RPMI7951 (cell line): ENCODE measurements at places on chromosomes 16 and 17. TPM values are rescaled to one million over a fixed set of nuclear protein-coding genes. Genes with fewer than 3 reads are reported as not detected.

DNA sequence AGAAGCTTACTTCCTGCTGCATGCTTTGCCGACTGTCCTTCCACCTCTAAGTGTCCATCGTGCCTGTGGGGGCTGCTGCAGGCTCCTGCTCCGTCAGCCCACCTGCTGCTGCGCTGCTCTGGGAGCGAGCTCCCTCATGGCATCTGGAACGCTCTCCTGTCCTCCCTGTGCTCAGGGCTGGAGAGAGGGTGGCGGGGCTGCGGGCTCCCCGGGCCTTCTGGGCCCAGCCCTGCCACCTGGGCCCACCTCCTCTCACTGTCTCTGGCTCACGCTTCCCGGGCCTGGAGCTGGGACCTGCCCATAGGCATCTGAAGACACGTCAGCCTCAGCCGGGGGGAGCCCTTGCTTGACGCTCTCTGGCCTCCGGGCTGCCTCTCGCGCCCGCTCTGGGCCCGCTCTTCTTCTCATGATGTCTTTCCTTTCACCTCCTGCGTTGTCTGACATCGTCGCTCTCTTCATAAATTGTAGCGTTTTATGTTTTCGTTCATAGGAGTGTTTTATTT is 27.0 kb downstream of the NME3 start:
- DNase-seq, result no peak

- DNase-seq, result no peak
Measured at GRCh38 chr16:7820816-7821215, 488.2 kb downstream of the RBFOX1 start.

DNA sequence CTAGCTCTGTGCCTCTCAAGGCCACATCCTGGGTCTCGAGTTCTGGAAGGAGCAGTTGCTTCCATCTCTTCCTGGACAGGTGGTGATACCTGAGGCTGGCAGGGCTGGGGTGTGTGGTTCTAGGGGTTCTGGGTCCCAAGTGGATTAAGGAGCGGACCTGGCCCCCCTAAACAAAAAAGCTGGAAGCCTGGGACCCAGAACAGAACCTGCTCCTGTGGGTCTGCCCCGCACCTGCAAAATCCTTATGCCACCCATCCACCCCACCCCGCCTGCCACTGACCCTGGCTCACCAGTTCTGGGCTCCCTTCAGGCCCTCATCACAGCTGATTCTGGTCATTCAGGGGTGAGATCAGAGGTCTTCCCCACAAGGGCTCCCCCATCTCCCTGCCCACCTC is 44.8 kb downstream of the ADCY7 start:
- DNase-seq, result no peak

GRCh38 chr17:66716236-66717026 is 118.5 kb upstream of the CACNG5 start:
- DNase-seq, result no peak

DNA sequence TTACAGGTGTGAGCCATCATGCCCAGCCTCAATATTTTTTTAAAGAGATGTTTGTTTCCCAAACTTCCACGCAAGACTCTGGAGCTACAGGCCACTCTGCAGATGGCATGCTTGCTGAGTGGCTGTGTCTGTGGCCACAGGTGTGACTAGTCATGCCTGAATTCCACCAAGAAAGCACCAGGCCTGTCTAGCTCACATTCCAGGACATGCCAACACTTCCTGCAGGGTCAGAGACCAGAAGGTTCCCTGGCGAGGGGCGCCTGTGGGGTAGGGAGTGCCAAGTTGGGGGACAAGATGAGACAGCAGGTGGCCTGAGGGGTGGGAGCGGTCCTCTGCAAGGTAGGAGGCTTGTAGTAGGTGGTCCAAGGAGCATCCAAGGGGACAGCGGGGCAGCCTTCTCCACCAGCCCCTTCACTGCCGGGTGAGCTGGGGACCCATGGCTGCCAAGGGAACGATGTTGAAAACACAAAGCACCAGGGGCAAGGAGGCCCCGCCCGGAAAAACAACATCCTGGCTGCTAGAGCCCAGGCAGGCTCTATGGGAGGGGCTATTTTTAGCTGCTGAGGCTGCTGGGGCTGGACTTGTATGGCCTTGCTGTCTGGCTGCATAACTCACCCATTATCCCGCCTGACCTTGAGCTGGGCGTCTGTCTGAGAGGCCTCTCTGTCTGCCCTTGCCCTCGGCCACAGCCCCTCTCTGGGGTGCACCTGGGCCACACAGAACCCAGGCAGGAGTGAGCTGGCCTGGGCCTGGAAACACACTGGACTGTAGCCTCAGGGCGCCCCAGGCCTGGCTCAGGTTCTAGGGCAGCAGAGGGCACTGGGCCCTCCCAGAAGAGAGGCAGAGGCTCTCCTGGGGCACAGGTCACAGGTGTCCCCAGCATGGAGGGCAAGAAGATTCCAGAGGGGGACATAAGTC is 5.7 kb downstream of the TRIM47 start:
- peak; percentile 85 for DNase-seq

GRCh38 chr16:29192329-29193247 is 207.7 kb downstream of the LAT start:
- DNase-seq, result no peak

- DNase-seq, result no peak
Measured at GRCh38 chr16:15855704-15856003, 1.2 kb downstream of the MYH11 start.

- no peak for DNase-seq
Measured at GRCh38 chr17:39834017-39834416, 30.1 kb downstream of the IKZF3 start.

DNA sequence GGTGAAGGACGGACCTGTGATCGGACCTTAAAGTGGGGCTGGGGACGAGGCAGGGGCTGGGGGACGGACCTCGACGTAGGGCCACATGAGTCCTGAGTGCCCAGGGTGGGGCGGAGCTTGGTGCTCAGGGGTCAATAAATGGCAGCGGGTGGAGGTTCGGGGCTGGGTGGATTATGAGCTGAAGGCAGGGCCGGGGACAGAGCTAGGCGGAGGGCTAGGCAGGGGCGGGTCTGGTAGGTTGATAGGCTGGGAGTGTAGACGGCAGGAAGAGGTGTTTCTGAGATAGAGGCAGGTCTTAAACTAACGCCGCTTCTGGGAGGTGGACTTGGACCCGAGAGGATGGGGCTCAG is 733 bp downstream of the CHRNB1 start:
- no peak for DNase-seq

DNA sequence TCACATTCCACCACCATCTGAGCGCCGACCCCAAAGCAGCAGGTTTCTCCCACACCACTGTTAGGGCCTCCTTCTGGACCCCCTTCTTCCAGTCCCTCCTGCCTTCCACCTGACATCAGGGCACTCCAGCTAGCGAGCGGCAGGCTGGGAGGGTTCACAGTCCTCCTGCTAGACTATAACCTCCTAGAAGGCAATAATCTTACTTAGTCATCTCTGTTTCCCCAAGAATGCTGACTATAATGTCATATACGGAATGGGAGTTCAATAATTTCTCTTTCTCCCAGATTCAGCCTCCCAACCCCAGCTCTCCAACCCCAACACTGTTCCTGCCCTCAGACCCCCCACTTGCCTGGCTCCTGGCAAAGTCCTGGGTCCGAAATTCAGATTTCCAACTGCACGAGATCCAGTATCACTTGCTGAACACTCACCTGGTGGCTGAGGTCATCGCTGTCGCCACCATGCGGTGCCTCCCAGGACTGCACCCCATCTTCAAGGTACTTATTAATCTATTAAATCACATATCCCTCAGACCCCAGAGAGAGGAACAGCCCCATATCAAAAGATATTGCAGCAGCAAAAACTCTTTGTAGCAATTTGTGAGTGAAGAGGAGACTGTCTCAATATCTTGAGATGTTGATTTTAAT is 5.6 kb downstream of the ALOX12 start:
- no peak for DNase-seq

- DNase-seq, result peak; percentile 99
Measured at GRCh38 chr16:70691223-70692129, 5.6 kb upstream of the MTSS2 start.

- no peak for DNase-seq
Measured at GRCh38 chr17:41734949-41735313, 488 bp upstream of the HAP1 start.

- peak; percentile 69 for DNase-seq
Measured at GRCh38 chr16:67842509-67843342, 606 bp downstream of the THAP11 start.

DNA sequence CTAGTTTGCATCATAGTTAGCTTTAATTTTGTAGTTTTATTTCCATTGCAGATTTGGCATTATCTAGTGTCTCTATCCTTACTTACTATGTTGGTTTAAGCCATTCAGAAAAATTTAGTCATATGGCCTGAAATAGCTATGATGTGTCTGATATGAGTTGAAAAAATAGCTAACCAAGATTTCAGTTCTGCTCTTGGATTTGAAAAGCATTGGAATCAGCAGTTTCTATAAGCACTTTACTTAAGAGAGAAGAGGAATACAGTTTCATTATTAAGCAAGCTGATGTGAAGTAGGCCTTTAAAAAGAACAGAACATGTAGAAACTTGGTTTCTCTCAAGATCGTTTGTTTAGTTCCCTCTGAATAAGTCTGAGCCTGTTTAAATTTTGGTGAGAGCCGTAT is 25.9 kb downstream of the LPCAT2 start:
- DNase-seq, result no peak

DNA sequence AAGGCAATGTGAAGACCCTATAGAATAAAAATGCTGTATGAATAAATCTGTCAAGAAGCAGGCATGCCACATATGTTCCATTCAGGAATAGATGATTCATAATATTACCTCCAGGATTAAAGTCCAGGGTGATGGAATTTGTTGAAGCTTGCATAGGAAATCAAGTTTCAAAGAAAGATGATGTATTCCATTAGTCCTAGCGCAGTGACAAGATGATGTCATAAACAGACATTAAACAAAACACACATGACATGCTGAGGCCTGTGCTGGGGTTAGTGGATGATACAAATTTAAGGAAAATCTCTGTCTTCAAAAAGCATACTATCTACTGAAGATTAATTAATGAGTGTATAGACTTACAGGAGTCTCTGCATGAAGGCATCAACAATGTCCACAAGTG is 1025.2 kb downstream of the CDH11 start:
- DNase-seq, result no peak

DNA sequence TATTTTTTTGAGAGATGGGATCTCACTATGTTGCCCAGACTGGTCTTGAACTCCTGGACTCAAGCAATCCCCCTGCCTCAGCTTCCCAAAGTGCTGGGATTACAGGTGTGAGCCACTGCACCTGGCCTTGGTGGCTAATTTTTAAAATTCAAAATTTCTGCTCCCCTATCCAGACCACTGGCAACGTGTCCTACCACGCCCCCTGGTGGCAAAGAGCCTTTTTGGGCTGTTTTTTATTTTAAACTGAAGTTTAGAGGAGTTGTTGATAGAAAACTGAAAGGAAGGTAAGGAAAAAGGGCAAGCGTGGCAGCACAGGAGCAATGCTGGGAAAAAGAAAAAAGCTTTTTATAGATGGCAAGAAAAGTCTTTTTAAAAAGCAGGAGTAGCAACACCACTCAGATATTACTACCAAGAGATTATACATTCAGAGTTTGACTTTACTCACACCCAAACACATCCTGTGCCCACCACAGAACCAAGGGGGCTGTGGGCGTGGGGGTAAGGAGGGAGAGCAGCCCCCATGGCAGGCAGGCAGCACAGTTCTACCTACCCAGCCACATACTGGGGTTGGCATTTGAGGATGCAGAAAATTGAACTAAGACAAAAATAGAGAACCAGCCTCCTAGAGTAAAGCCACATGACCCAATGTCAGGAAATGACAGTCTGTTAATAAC is 4.2 kb upstream of the MXRA7 start:
- peak; percentile 42 for DNase-seq

DNA sequence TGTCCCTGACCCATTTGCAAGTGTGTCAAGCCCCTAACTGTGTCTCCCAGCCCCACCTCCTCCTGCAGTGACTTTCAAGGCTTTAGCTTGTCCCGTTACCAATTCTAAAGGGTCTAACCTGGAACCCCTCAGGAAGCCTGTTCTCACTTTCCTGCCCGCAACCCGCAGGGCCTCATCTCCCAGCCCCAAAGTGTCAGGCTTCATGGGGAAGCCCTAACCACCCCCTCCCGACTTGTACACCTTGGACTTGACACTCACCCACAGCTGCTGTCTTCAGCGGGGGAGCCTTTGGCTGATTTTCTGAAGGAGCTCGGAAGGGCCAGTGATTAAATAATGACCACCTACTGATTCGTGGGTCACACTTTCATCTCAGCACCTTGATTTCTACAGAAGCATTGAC is 33.1 kb downstream of the NLRC5 start:
- DNase-seq, result no peak

DNA sequence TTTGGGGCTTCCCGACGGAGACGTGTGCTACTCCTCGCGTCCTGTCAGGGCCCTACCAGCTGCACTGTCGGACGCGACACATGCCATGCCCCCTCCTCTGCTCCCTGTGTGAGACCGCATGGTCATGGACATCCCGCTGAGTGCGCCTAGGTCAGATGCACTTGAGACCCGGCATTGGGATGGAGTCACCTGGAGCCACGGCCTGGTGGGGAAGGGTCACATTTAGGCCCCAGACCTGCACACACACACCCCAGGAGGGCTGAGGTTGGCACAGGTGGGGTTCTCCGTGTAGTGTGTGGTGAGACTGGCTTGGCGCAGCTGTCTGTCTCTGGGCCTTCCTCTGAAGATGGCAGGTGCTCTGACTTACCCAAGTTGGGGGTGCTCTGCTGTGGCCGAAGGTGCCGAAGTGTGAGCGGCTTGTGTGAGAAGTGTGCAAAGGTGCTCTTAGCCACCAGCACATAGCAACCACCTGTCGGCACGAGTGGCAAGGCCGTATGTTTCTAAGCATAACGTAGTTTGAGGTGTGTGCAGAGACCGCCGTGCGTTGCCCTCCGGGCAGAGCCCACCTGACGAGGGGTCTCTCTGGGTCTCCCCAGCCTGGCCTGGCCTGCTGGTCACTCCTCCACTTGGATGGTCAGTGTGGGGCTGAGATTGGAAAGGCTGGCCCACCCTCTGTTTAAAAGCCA is 108.6 kb downstream of the BANP start:
- DNase-seq, result no peak

DNA sequence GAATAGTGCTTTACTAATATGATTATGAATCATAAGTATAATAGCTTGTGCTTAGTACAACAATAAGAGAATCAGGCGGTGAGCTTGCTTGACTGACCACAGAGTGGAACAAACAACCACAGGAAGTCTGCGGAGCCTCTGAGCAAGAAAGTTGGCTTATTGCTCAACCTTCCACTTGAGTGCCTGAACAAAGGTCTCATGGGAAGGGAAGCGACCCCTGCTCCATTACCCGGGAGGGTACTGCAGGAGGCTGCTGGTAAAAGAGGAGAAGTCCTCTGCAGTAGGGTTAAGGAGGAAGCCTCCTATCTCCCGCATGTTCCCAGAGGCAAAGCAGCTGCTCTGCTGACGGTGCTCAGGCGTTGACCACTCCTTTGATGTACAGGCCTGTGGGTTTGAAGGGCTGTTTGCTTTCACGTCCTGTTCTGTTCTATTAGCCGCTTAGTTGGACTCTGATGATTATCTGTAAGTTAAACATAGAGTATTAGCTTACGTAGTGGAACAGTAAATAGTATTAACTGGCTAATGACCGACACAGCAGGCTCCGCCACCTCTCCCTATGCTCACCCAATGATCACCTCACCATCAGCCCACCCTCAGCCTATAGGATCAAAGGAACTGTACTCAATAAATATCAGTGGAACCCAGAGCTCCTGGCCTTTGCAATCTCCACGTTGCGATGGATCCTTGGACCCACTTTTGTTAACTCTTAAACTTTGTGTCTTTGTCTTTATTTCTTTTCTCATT is 17.5 kb downstream of the ALOX15B start:
- DNase-seq, result peak; percentile 29

KRTAP17-1 gene
- total RNA-seq, result not detected in 2 replicates

SMIM22 gene
- total RNA-seq, result not detected in 2 replicates

ADCY9 gene
- 6.9 and 7.8 TPM in 2 replicates for total RNA-seq

ATAD5 gene
- 5.1 and 7.9 TPM in 2 replicates for total RNA-seq

TAT gene
- not detected in 2 replicates for total RNA-seq

KLHL10 gene
- not detected in 2 replicates for total RNA-seq

ASPA gene
- 0.10 and 1.2 TPM in 2 replicates for total RNA-seq

MYCBPAP gene
- 0.29 TPM in 1 of 2 replicates, not detected in the other for total RNA-seq
